ENCODE measurements at places on chromosomes 6 and 20.

GRCh38 chr6:56245903-56246351, 1.5 kb downstream of the COL21A1 start:
- no peak for DNase-seq

GRCh38 chr20:21101453-21101931, 4.7 kb downstream of the LINC00237 start:
- DNase-seq = no peak

DNA sequence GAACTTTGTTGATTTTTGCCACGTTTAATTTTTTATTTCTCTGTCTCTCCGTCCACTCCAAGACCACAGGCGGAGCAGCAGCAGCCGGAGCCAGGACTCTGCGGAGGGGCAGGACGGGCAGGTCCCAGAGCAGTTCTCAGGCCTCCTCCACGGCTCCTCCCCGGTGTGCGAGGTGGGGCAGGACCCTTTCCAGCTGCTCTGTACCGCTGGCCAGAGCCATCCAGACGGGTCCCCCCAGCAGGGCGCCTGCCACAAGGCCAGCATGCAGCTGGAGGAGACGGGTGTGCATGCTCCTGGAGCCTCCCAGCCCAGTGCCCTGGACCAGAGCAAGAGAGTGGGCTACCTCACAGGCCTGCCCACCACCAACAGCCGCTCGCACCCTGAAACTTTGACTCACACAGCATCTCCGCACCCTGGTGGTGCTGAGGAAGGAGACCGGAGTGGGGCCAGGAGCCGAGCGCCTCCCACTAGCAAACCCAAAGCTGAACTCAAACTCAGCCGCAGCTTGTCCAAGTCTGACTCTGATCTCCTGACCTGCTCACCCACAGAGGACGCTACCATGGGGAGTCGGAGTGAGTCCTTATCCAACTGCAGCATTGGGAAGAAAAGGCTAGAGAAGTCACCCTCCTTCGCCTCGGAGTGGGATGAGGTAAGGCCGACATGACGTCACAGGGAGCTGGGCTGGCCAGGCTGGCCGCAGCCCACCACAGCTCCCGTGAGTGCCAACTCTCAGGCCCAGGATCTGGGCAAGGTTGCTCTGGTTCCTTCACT, 123.5 kb downstream of the TCP11 start:
- DNase-seq = no peak

DNA sequence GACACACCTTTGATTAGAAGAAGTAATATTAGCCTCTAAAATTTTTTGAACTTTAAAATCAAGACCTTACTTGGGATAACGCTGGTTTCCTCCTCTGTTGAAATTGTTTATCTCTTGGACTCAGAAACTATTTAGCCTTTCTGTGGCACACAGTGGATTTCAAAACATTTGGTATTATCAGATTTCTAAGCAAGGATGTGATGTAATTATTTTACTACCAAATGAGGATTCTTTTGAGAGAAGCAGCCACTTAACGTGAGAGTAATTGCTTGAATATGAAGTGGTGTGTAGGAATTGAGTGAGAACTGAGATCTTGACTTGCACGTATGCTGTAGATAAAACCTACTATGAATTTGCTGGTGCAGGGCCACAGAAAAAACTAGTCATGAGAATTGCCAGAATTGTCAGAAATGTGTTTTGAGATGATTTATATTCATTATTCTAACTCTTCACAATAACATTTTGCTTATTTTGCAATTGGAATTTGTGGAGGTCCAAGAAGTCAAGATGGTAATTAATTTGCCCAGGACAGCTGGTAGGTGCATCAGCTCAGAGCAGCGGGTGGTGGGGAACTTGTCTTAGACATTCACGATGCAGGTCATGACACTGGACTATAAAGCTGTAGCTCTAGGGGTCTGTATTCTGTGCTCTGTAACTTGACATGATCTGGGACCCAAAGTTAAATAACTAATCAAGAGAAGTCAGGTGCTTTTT, 53.4 kb downstream of the AKAP12 start:
- no peak for DNase-seq

DNA sequence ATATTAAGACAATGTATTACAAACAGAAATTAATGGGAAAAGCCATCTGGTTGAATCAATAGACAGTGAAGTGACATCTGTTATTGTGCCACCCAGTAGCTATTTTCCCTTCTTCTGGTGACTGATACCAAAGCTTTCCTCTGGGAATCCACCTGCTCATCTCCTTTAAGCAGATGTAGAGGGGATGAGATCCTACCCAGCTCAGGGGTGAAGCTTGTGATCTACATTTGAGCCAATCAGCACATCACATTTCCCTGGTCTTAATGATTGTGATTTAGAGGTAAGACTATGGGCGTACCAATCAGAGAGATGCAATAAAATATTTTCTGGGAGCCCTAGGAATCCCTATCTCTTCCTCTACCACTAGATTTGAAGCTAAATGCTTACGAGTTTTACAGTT, 782.9 kb downstream of the PTPRT start:
- no peak for DNase-seq

- no peak for DNase-seq
Observed at GRCh38 chr20:62984666-62985443, 21.9 kb downstream of the BHLHE23 start.

- no peak for DNase-seq
Observed at GRCh38 chr20:6360766-6361165, 237.9 kb upstream of the FERMT1 start.

GRCh38 chr20:56213321-56213720, 35.2 kb upstream of the MC3R start:
- no peak for DNase-seq

DNA sequence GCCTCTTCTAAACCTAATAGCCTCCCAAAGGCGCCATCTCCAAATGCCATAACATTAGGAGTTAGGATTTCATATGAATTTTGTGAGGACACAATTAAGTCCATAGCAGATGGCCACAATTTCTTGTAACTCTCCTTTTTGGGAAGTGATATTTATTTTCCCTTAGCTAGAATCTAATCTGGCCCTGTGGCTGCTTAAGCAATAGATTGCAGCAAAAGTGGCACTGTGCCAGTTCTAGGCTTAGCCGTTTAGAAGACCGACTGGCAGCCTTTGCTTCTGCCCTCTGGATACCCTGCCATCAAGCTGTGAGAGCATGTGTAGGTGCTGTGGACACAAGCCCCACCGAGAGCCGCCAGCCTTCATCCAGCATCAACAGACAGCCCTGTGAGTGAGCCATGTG, 15.9 kb upstream of the ADGB start:
- DNase-seq = no peak

- no peak for DNase-seq
Observed at GRCh38 chr20:25297141-25297905, 49.4 kb downstream of the PYGB start.

GRCh38 chr6:47247227-47247797, 62.4 kb downstream of the TNFRSF21 start:
- DNase-seq = no peak

DNA sequence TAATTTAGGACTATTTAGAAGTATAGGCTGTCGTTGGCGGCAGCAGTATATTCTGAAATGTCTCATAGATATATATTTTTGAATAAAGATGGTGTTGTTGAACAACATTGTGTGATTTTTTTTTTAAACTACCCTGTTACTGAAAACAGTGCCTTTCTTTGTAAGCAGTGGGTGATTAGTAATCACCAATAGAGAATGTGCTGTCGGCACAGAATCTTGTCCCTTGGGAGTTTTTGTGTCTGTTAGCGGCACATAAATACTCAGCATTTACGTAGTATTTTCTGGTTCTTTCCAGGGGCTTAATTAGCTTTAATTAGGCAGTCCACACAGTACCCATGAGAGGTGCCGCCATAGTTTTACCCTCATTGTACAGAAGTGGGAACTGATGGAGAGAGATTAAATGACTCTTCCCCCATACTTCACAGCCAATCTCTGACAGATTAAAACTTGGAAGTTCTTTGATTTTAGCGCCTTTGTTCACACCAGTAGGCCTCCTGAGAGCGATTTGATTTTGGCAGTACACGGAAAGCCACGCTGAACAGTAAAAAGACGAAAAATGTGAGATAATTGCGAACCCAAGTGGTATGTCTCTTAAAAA, 58.8 kb downstream of the RPRD1B start:
- no peak for DNase-seq

GRCh38 chr6:15722731-15723130, 59.9 kb upstream of the DTNBP1 start:
- no peak for DNase-seq

- DNase-seq = no peak
Observed at GRCh38 chr20:655726-656624, 3.0 kb upstream of the SRXN1 start.

All from stimulated activated CD8-positive, alpha-beta memory T cell treated with anti-CD3 and anti-CD28 coated beads, Interleukin-7, amount 100 ng/mL, for 4 hours (primary cell).